ENCODE measurements at places on chromosomes 16 and 17.

GRCh38 chr17:59676716-59677115 lies 30.5 kb downstream of the PTRH2 start:
- no peak for DNase-seq

GRCh38 chr16:85220125-85220839 lies 108.0 kb upstream of the CIBAR2 start:
- DNase-seq, result no peak

DNA sequence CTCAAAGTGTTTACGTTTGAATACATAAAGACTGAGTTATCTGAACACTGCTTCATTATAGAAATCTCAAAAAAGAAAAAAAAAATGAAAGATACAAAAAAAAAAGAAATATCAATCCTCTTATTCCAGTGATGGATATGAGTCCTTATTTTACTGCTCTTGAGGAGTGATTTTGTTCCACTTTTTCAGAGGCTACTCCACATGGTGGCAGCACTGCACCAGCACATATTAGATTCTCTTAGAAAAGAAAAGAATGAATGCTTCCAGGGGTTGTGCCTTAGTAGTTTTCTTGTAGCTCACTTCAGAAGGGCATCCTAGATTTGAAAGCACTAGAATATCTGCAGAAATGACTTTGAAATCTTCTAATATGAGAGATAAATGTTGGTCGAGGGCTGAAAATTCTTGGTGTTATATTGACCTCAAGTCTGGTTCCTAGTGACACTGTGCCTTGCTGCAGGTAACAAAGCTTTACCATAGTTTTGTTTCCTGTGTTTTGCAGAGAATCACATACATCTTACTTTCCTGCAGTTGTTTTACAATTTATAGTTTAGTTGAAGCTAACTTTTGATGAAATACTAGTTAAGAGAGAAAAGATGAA lies 25.9 kb downstream of the AP2B1 start:
- no peak for DNase-seq

GRCh38 chr17:48804936-48805411 lies 12.1 kb downstream of the TTLL6 start:
- DNase-seq, result no peak

DNA sequence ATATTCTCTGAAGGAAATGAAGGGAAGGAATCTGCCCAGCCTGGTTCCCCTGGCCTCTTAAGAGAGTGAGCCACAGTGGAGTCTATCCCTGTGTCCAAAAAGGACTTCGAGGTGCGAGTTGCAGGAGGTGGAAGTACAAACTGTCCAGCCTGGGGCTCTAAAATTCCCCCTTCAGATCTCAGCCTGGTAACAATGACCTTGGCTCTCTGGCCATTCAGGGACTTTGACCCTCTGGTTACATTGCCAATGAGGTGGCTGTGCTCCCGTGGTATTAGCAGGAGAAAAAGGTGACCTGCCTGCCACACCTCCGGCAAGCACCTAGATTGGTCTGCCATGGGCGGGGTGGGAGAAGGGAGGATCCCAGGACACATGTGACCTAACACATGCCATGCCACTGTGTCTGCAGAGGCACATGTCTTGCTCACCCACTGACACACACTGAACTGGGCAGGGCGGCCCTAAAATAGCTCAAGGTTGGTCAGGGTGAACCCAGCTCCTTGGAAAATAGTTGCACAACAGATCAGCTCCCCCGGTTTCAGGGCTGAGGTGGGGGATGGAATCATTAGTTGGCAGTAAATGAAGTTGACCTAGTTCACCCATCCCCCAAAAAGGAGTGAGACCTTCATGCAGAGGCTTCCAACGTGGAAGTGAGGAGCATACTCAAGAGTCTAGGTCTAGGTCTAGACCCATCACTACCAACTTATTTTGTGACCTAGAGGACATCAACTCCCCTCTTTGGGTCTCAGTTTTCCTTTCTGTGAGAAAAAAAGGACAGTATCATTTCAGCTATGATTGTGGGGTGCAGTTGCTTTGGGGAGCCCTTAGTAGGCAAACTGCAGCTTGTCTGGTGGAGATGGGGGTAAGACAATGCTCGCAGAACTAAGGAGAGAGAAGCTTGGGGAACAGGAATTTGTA lies 2.2 kb downstream of the NR1D1 start:
- no peak for DNase-seq

- DNase-seq, result no peak
These were observed 10.3 kb downstream of the EPN2 start for GRCh38 chr17:19247473-19247872.

DNA sequence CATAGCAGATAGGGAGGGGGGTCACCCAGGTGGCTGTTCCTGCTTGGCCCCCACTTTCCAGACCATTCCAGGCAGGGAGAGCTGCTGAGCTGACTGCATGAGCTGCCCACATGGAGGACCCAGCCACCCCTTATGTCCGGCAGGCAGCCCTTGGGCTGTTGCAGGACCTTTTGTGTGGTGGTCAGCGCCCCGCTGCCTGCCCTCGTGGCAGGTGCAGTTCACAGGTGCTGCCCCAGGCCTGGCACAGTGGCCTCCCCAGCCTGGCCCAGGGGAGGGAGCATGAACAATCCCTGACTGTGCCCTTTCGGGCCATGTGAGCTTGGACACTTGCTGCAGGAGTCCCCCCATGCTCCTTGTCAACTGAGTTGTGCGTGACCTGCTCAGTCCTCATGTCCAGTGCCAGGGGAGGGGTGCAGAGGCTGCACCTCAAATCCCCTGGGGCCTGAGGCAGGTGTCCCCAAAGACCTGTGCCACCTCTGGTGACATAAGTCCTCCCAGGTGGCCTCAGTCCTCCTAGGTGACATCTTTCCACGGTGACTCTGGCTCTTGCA lies 8.6 kb downstream of the TBC1D26 start:
- DNase-seq, result no peak

- no peak for DNase-seq
These were observed 22.4 kb upstream of the SMIM36 start for GRCh38 chr17:55533608-55534007.

DNA sequence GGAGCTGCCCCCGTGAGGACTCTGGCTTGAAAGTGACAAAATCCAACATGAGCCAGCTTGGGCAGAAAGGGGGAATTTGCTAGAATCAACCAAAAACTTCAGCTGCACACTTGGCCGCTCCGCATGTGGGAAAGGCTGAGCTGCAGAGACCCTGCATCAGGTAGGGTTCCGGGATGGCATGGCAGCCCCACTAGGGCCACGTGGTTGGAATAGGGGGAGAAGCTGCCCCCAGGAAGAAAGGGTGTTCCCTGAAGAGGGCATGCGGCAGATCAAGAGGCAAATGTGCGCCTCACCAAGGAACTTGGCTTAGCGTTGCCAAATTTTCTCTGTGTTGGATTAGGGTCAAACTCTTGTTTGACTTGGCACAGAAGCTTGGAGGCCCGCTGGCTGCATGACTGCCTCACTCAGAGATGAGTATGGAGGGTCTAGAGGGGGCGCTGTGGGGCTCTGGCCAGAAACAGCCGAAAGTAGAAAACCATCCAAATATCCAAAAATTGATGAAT lies 29.2 kb upstream of the WFIKKN2 start:
- DNase-seq, result no peak

Data from esophagus squamous epithelium (tissue), 5 donors.